Stimulated activated CD4-positive, alpha-beta T cell treated with anti-CD3 and anti-CD28 coated beads, Interleukin-2, amount 100 ng/mL, for 48 hours (primary cell): ENCODE measurements at places on chromosomes 1 and 21.
A peak's percentile ranks its signal among the peaks of the same experiment; 100 is the strongest.

GRCh38 chr1:201143726-201144635 lies 10.3 kb downstream of the TMEM9 start:
- DNase-seq: no peak

GRCh38 chr1:8409606-8410005 lies 91.7 kb downstream of the SLC45A1 start:
- no peak for DNase-seq

- no peak for DNase-seq
These were observed 18.0 kb upstream of the SLC45A1 start for GRCh38 chr1:8299963-8300362.

- no peak for DNase-seq
These were observed 26.9 kb downstream of the SOD1 start for GRCh38 chr21:31686272-31686915.

- DNase-seq: no peak
These were observed 106.2 kb downstream of the TM2D1 start for GRCh38 chr1:61618755-61619154.

- no peak for DNase-seq
These were observed 192.9 kb downstream of the PCP4 start for GRCh38 chr21:40060083-40060677.

DNA sequence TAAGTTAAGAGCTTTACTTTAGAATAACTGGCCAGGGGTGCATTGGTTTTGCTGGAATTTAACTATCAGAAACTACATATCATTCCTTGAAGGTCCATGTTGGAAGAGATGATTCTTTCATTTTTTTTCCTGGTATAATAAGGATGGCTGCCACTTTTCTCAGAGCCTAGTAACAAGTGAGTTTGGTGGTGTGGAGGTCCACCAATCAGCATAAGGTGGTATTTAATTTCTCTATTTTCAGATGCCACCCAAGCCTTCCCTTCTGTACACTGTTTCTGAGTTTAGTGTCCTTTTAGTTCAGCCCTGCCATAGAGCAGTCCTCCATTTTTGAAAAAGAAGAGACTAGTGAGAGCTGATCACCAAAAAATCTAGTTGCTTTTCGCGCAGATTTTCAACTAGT lies 386.3 kb downstream of the USP25 start:
- no peak for DNase-seq

- DNase-seq: no peak
These were observed 1.7 kb downstream of the GPR137B start for GRCh38 chr1:236144033-236144432.

DNA sequence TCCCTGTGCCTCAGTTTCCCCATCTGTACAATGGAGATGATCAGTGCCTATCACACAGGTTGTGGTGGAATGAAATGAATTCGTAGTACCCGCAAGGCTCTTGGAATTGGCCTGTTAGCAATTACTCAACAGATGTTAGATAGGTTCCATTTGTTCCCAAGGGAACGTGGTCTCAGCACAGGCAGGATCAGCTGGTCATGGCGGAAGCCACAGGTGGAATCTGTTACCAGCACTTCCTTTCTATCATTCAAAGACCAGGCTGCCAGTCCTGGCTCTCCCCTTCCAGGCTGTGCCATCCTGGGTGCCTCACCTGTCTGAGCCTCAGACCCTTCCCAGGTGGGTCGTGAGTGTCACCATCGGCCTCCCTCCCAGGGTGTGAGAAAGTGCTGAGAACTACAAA lies 61.5 kb downstream of the FBXO2 start:
- DNase-seq: no peak

DNA sequence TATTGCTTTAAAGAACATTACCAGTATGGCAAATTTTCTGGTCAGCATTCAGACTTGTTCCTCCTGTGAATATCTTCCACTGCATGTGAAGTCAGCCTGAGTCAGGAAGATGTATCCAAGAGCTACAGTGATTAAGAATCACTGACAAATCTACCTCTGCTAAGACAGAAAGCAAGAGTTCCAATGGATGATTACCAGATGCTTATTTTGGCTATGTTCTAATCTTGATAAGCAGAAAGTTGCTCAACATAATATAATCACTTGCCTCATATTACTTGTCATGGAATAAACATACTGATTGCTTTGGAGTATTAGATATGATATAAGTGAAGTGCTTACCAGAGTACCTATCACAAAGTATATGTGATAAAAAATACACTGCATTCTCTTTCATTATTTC lies 738.1 kb downstream of the ADGRL2 start:
- DNase-seq: no peak

GRCh38 chr1:66981679-66982078 lies 56.9 kb downstream of the MIER1 start:
- peak; percentile 19 for DNase-seq

- DNase-seq: no peak
These were observed 31.5 kb downstream of the RNF220 start for GRCh38 chr1:44436401-44437106.

DNA sequence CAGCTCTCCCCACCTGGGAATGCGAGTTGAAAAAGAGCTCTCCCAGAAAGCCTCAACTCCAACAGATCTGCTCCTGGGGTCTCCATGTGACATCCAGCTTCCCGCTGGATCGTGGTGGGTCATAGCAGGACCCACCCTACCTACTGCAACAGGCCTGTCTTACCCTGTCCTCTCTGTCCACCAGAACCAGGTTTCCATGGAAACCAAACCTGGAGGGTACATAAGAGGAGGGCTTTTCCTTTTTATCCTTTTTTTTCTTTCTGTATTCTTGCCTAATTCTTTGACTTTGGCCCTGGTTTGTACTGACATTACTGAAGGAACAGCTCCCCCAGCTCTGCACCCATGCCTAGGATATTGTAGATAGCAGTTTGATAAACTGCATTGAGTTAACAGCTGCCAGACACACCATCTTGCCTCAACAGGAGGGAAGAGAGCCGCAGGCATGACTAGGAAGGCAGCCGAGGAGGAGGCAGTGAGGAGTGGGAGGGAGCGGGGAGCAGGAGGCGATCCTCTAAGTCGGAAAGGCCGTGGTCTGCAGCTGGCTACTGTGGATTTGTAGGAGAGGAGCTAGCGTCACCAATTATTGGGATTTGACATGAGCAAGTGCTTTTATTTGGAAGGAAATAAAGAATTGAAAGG lies 9.7 kb upstream of the FMOD start:
- DNase-seq: no peak

- DNase-seq: peak; percentile 78
These were observed 16.9 kb downstream of the IER5 start for GRCh38 chr1:181105134-181106021.

GRCh38 chr1:23419180-23419579 lies 5.4 kb downstream of the TCEA3 start:
- no peak for DNase-seq

GRCh38 chr1:3313576-3313950 lies 140.9 kb upstream of the ARHGEF16 start:
- DNase-seq: no peak

DNA sequence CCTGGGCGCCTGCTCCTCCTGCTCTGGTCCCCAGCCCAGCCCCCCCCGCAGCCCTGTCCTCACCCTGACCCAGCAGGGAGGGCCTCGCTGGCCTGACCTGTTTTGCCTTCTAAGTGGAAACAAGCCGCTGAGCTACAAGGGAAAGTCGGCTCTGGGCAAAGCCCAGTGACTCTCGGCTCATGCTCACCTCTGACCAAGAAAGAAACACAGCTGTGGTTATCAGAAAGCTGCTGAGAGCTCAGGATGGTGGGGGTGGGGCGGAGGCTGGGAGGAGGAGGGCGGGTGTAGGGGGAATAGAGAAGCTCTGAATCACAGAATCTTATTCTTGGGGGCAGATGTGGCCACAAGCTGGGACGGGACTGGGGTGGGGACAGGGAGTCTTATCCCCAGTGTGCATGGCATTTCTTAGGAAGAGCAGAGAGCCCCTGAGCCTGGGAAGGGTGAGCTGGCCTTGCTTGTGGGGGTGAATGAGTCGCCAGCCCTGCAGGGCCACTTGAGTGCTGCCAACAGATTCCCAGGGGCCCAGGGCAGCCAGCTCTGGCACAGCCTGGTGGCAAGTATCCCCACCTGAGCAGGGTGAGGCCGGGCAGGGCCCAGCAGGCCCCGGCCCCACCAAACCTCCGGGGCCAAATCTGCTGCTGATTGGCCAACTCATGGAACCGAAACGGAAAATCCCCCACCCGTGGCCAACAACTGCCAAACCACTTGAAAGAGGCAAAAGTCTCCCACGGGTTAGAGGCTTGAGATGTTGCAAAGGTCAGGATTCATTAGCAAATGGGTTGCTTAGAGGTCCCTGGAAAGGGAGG lies 120.6 kb downstream of the SPSB1 start:
- peak; percentile 69 for DNase-seq

- DNase-seq: no peak
These were observed 154.6 kb downstream of the SLC30A10 start for GRCh38 chr1:219773775-219774174.

- DNase-seq: no peak
These were observed 112.6 kb downstream of the SLC45A1 start for GRCh38 chr1:8430476-8430875.

GRCh38 chr21:30710499-30710898 lies 8.1 kb downstream of the KRTAP21-3 start:
- peak; percentile 3 for DNase-seq

DNA sequence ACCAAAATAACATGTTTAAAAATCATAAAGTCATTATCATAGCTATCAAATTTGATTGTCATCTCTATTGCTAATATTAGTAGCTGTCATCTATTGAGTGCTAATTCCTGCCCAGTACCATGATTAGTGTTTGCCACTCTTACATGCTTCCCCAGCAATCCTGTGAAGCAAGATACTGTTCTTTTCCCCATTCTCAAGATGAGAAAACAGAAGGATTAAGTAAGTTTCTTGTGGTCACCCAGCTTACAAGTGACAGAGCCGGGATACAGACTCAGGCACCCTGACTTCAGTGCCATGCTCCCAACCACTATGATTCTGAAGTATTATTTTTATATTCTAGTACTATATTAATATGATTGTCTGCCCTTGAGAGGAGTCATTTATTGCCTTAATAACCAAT lies 36.5 kb downstream of the LRRC8C start:
- no peak for DNase-seq

- DNase-seq: no peak
These were observed 8.4 kb upstream of the GNG4 start for GRCh38 chr1:235657747-235658526.

DNA sequence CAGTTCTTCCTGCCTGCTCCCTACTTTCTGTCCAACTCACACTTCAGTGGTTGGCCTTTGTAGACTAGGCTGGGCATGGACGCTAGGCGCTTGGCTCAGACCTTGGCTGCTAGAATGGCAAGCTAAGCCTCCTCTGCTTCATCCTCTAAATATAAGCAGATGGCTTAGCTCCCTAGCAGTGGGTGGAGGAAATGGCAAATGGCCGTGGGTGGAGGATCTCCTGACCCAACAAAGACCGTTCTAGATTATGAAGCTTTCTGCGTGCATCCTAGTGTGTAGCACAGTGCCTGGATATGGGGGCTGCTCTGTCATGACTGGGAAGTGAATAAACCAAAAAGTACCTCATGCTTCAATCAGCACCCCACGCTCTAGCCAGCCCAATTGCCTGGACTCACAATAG lies 10.4 kb upstream of the ETV3L start:
- DNase-seq: no peak

DNA sequence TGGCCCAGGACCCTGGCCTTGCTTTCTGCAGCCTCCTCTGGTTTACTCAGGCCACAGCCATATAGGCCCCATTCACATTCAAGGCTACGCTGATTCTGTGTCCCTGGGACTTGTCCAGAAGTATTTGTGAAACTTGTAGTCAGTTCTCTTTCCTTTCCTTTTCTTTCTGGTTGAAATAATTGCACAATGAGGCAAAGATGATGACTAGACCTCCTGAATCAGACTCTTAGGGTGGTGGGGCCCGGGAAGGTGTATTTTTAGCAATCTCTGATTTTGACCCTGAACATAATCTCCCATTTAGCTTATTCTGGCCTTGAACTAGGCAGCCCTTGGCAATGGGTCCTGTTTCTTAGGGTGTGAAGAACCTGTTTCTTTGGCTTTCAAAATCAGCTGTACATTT lies 39.9 kb downstream of the STUM start:
- DNase-seq: no peak

DNA sequence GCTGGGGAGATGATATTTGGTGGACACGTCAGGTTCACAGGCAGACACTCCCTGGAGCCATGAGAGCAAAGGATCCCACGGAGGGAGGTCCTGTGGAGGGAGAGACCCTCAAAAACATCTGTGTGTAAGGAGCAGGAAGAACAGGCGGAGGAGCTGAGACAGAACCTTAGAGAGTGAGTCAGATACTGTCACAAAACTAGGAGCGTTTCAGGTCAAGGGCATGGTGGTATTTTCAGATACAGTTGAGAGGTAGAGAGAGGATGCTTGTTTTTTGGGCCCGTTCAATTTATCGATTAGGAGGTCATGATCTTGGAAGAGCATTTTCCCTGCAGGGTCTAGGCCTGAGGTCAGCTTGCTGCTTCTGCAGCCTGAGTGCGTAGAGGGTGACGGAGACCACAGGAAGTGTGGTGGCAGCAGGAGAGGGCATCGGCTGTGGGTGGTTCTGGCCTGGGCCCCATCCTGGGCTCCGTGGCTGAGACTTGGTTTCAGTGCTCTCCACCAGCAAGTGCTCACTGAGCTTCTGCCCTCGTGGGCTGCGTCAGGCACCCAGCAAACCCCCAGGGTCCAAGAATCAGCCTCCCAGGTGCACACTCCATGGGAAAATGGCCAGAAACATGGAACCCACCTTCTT lies 39.9 kb downstream of the SPSB1 start:
- no peak for DNase-seq

- no peak for DNase-seq
These were observed 24.4 kb upstream of the WDR26 start for GRCh38 chr1:224458996-224459395.

- no peak for DNase-seq
These were observed 15.6 kb downstream of the EPHA8 start for GRCh38 chr1:22578732-22579361.

DNA sequence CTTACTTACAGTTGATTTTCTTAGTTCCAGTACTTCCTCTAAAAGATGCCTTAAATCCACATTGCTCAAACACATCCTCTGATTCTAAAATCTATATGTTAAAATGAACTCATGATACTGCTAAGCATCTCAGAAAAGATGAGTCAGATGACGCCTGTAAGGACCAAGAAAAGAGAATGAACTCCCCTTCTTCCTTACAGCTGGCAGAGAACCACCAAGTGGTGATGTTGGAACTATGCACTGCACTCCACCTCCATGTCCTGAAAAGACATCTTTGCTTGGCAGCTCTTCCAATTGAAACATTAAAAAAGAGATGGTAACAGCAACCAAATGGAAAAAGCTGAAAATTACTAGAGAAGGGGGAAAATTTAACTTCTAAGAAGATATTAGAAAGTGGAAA lies 648.8 kb downstream of the PTPRC start:
- DNase-seq: no peak

DNA sequence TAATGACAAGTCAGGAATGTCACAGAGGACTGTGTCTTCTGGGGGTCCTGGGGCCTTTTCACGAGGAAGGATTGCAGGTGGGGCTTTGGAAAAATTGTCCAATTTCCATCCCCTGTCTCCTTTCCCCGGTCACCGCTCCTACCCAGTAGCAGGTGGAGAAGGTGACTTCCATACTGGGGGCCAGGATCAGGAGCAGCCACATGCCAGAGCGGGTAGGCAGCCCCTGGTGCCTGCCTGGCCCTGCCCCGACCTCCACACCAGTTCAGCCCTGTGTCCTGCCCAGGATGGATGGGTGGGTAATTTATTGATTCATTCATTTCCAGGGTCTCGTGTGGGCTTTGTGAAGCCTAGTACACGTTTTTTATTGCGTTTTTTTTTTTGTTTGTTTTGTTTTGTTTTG lies 51.7 kb downstream of the PRKCZ start:
- DNase-seq: no peak

- DNase-seq: no peak
These were observed 14.2 kb upstream of the SPOCD1 start for GRCh38 chr1:31830065-31830464.
